HCT116 (cell line): ENCODE measurements at places on chromosomes 1 and 21. TPM values are rescaled to one million over a fixed set of nuclear protein-coding genes. Genes with fewer than 3 reads are reported as not detected.
A peak's percentile ranks its signal among the peaks of the same experiment; 100 is the strongest.

- H3K27ac ChIP-seq = no peak overlapping the region
- no peaks in the 10 kb centered on the region for H3K27me3 ChIP-seq
- no peaks in the 10 kb centered on the region for H3K4me1 ChIP-seq
- no peaks in the 10 kb centered on the region for H3K36me3 ChIP-seq
- H3K4me3 ChIP-seq = no peak overlapping the region
- DNase-seq = no peak
These were observed 213.2 kb upstream of the JUN start for GRCh38 chr1:58997060-58997411.

DNA sequence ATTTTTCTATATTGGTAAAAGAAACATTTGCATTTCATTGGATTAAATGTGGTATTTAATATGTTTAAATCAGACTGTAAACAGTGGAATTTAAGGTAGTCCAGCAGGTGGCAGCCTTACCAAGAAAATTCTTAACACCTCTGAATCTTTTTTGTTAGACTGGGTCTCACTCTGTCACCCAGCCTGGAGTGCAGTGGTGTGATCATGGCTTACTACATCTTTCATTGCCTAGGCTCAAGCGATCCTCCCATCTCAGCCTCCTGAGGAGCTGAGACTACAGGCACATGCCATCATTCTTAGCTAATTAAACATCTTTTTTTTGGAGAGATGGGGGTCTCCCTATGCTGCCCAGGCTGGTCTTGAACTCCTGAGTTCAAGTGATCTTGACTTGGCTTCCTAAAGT is 98.8 kb downstream of the RABGAP1L start:
- no peaks in the 10 kb centered on the region for H3K36me3 ChIP-seq
- H3K4me1 ChIP-seq = no peaks in the 10 kb centered on the region
- no peak overlapping the region for H3K4me3 ChIP-seq
- H3K27ac ChIP-seq = no peak overlapping the region
- H3K27me3 ChIP-seq = no peaks in the 10 kb centered on the region
- DNase-seq = peak; percentile 45

DNA sequence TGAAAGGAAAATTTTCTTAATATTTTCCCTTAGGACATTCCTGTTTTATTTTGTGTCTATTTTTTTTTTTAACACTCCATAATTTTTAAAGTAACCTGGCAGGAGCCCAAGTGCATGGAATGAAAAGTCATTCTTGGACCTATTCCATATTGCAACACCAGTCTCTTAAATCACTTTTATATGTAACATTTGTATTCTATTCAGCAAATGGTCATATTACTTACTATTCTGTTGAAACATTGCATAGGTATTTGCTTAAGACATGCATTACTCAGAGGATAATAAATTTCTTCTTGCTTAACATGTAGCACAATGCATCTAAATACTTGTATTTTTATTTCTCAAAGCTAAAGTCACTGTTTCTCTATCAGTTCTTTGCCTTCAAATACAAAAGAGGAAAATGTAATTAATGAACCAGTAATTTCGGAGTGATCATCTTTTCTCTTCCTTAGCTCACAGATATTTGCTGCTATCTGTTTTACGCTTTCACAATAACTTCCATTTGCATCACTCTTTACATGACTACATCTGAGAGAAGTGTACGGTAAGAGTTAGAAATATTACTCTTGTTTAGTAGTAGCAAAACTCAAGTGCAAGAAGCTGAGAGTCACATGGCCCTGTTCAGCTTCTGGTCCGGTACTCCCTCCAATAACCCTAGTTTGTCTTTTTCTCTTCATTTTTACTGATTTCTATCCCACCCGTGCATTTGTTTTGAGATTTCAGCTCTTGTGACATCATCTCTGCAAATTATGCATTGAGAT is 394.8 kb downstream of the USP25 start:
- H3K4me3 ChIP-seq = no peak overlapping the region
- H3K27me3 ChIP-seq = no peaks in the 10 kb centered on the region
- H3K36me3 ChIP-seq = no peaks in the 10 kb centered on the region
- H3K4me1 ChIP-seq = no peaks in the 10 kb centered on the region

- H3K27ac ChIP-seq = no peak overlapping the region
- no peaks in the 10 kb centered on the region for H3K27me3 ChIP-seq
- H3K4me3 ChIP-seq = no peak overlapping the region
- DNase-seq = no peak
These were observed 195.2 kb upstream of the CAMK1G start for GRCh38 chr1:209388358-209388757.

GRCh38 chr1:170145770-170146676 is at the start of gene NTMT2:
Gene NTMT2 (plus strand): TSS chr1:170145959. CDS start chr1:170146108, 149 bp downstream.
- DNase-seq = no peak
- no peaks in the 10 kb centered on the region for H3K36me3 ChIP-seq
- H3K27me3 ChIP-seq = no peaks in the 10 kb centered on the region
- H3K4me1 ChIP-seq = no peaks in the 10 kb centered on the region

GRCh38 chr1:30856260-30856790 is 52.2 kb downstream of the SDC3 start:
- no peaks in the 10 kb centered on the region for H3K36me3 ChIP-seq
- H3K27me3 ChIP-seq = 0 out of 2 replicates have a peak, but pooled peaks cover 2% of the 10 kb centered on the region
- no peak overlapping the region for H3K4me3 ChIP-seq
- H3K4me1 ChIP-seq = no peaks in the 10 kb centered on the region
- no peak overlapping the region for H3K27ac ChIP-seq
- DNase-seq = no peak

The AGT gene
- total RNA-seq = 0.93 TPM
